GF-D8 (cell line): ENCODE measurements at places on chromosomes 13 and 19.
A peak's percentile ranks its signal among the peaks of the same experiment; 100 is the strongest.

DNA sequence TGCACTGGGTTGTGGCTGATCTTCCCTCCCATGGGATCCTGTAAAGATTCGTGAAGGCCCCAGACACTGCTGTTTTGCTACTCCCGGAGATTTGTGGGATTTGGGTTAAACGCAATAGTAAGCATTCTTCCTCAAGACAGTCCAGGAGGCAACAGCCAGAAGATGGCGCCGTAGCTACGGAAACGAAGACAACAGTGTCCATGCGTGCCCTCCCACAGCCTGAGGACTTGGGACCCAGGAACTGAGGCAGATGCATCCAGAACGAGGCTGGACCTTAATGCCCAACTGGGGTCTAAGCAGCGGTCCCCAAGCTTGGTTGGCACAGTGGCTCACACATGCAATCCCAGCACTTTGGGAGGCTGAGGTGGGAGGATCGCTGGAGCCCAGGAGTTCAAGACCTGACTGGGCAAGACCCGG, 57.6 kb upstream of the ZNF507 start:
- DNase-seq, result no peak

DNA sequence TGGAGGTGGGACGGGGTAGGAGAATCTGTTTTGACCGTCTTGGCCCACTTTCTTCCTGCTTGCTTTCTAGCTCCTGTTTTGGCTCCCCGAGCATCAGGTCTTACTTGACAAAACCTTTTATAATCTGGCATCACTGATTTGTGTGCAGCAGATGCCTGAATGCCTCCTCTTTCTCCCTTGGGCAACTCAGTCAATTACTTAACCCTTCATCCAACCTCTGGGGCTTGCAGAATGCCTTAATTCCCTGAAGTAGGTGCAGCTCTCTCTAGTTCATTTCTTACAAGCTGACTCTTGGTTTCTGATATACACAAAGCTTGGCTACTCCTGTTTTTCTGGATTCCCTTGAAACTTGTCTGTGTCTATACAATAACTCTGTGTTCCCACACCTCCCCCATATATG, 5.7 kb upstream of the NUP58 start:
- DNase-seq, result no peak

- no peak for DNase-seq
These were observed 83.5 kb downstream of the PCDH9 start for GRCh38 chr13:67146523-67147130.

DNA sequence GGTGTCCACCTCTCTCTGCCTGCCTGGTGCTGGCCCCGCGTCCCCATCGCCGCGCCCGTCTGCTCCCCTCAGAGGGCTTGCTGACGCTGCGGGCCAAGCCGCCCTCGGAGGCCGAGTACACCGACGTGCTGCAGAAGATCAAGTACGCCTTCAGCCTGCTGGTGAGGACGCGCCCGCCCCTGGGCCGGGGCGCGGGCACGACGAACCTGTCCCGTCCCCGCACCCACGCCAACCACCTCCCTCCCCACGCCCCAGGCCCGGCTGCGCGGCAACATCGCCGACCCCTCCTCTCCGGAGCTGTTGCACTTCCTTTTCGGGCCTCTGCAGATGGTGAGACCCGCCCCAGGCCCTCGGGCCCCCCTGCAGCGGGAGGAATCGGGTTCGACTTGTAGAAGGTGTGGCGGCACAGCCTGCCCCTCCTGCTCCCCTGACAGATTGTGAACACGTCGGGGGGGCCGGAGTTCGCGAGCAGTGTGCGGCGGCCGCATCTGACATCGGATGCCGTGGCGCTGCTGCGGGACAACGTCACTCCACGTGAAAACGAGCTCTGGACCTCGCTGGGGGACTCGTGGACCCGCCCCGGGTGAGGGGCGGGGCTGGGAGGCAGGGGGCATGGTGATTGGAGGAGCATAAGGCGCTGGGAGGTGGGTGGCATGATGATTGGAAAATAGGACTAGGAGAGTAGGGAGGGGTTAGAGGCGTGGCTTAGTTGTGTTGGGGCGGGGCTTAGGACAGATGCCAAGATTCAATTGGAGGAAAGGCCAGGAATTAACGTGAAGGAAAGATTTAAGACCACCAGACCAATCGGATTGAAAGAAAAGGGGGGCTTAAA, 6.6 kb downstream of the EPS8L1 start:
- DNase-seq, result peak; percentile 56

GRCh38 chr13:76832258-76832988, 53.8 kb downstream of the KCTD12 start:
- DNase-seq, result no peak

GRCh38 chr19:45733160-45733810, at the start of gene MEIOSIN:
MEIOSIN (plus strand) TSS chr19:45733439; CDS start chr19:45735377, 1,938 bp downstream.
- no peak for DNase-seq

DNA sequence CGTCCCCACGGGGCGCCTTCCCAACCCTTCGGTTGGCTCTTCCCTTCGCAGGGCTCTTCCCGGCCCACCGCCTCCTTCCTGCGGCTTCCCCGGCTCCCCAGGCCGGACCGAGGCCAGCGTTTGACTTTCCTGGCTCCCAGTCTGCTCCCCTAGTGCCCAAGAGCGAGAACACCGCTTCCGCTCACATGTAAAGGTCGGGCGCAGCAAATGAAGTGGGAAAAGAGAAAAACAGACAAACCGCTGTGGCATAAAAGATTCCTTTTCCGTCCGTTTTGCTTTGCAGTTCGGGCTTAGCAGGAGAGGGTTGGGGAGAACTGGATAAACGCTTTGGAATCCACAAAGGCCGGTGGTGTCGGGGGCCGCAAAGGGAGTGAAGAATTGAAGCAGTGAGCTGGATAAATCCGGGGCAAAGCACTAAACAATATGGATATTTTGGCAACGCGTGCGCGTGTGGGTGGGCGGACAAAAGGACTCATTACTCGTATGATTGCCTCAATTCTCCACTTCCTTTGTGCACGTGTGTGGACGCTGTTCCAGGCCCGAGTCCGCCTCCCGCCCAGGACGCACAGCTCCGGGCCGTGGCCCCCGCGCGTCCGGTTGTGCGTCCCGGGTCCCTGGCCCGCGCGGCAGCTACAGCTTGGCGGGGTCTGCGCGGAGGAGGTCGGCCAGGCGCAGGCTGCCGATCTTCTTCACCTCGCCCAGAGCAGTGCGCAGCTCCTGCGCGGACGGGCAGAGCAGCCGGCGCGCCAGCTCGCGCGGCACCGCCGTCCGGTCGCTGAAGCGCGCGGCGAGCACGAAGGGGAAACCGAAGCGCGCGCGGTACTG, 8.6 kb upstream of the CDX2 start:
- no peak for DNase-seq

DNA sequence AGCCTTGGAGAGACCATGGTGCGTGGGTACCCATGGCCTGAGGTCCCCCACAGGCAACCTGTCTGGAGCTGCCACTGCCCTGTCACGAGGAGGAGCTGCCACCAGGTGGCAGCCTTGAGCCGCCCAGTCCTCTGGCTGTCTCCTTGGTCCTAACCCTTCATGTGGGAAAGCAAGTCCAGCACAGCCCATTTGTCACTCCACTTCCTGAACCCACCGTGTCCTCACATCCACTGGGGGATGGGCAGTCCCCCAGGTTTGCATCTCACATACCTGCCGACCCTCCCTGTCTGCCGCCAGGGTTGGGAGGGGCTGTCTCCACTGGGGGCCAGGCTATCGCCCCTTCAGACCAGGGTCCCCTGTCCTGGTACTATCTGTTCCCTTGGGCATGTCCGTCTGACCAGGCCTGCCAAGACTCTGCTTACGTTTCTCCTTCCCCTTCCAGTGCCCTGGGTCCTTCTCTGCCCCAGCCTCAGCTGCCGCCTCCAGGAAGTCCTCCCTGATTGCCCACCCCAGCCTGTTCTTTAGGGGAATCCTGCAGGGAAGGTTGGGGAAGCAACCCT, 4.5 kb downstream of the FAM174C start:
- peak; percentile 23 for DNase-seq

- DNase-seq, result no peak
These were observed 411.8 kb downstream of the KCTD12 start for GRCh38 chr13:76474356-76474755.

GRCh38 chr13:100394005-100394695, 194.4 kb downstream of the GGACT start:
- no peak for DNase-seq

- no peak for DNase-seq
These were observed 90.9 kb downstream of the TEX29 start for GRCh38 chr13:111411151-111411858.

- no peak for DNase-seq
These were observed 62.8 kb downstream of the PEPD start for GRCh38 chr19:33458807-33459206.

- no peak for DNase-seq
These were observed 38.7 kb upstream of the EHD2 start for GRCh38 chr19:47674548-47674947.

DNA sequence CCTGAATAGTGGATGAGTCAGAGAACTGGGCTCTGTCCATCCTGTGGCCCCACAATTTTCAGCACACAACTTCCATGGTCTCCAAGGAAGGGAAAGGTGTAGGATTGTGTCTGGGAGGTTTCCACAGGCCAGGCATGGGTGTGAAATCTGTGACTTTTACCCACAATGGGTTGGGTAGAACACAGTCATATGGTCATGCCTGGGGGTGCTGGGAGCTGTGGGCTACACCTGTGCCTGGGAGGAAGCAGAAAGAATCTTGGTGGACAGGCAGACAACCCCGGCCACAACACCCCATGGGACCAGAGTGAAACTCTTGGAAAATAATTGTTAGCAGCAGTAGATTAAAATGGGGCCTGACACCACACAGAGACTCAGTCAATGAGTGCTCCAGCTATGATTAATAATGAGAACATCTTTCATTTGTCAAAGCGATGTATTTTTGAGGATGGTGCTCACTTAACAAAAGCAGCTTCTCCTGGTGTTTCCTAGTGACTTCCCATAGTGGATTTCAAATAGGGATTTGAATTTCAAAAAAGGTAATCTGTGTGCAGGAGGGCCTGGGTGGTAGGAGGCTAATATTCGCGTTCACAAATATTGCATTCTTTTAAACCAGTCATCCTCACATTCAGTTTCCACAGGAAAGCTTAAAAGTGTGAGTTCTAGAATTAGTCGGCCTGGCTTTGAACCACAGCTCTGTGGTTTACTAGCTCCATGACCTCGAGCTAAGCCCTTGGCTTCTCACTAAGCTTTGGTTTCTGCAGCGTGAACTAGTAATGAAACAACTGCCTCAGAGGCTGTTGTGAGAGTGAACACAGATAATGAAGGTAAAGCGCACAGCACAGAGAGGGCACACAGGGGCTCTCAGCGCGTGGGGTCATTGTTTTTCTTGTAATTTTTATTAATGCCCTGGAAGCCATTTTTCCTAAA, 89.3 kb upstream of the UQCRFS1 start:
- DNase-seq, result no peak

DNA sequence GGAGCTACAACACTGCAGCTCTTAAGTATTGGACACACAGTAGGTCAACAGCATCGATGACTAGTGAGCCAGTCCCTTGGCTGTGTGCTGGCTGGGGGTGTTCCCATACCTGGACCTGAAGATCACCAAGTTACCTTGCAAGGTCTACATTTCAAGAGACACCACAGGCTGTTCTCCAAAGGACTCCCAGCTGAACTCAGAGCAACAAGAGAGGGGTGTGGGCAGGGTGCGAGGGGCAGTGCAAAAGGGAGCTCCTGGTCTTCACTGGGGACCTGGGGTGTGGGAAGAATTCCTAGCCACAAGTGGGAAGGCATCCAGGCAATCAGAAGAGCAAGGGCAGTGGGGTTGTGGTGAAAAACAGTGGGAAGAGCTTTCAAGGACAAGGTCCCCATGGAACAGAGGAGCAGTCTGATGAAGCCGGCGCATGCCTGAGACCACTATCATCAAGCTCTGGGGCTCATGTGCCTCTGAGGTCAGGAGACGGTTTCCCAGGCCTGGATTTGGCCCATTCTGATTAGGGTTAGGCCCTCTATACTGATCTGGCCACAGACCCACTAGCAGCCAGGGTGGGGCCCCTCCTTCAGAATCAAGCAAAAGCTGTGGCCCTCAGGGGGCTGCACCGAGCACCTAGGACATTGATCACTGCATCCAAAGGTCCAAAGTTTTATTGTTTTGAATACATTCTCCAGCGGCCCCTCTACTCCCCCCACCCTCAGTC, 4.7 kb upstream of the GSK3A start:
- DNase-seq, result no peak

- DNase-seq, result no peak
These were observed 25.6 kb downstream of the LRCH1 start for GRCh38 chr13:46578590-46578975.

DNA sequence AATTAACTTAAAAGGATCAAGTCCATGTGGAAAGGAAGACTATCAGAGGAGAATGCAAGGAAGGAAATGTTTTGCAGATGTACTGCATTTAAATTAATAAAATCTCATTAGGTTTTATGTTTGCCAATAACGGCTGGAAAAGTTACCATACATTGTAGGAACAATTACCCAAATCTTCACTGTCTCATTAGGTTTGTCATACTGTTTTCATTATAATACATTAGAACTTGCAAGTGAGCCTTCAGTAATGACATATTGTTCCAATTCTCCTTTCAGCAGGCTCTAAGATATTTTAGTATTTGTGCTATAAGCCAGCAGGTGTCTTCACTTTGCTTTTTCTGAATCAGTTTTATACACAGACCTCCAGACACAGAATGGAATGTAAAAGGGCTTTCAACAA, 661.6 kb upstream of the KLHL1 start:
- DNase-seq, result no peak

DNA sequence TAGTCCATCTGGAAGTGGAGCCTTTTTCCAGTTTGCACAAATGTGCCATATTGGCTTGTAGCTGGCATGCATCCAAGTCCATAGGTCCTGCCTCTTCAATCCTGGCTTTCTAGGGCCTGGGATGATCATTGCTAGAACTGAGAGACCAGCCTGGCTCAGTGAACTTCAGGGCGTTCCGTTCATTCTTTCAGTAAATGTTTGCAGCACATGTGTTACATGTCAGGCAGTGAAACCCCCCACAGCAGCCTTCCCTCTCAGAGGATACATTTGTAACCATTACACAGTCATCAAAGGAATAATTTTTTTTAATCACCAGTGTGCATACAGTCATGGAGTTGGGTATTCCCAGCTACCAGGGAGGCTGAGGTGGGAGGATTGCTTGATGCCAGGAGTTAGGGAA, 9.7 kb downstream of the FUT2 start:
- no peak for DNase-seq

GRCh38 chr13:20873348-20873747, 29.2 kb downstream of the XPO4 start:
- DNase-seq, result no peak

- DNase-seq, result no peak
These were observed 11.4 kb downstream of the TEX26 start for GRCh38 chr13:30943881-30944280.

GRCh38 chr19:11236324-11237301, 2.8 kb upstream of the ANGPTL8 start:
- DNase-seq, result no peak

GRCh38 chr13:114027826-114028225, 54.0 kb upstream of the C13orf46 start:
- no peak for DNase-seq

GRCh38 chr13:21208652-21209154, 32.2 kb downstream of the MRPL57 start:
- DNase-seq, result no peak

GRCh38 chr13:106657104-106657503, 89.2 kb upstream of the ARGLU1 start:
- DNase-seq, result no peak

- no peak for DNase-seq
These were observed 80.8 kb downstream of the FREM2 start for GRCh38 chr13:38767506-38768265.

GRCh38 chr13:71090990-71091389, 776.0 kb downstream of the DACH1 start:
- DNase-seq, result no peak
